Heart right ventricle (tissue), 16 donors: ENCODE measurements at places on chromosomes 4 and X.
A peak's percentile ranks its signal among the peaks of the same experiment; 100 is the strongest.

DNA sequence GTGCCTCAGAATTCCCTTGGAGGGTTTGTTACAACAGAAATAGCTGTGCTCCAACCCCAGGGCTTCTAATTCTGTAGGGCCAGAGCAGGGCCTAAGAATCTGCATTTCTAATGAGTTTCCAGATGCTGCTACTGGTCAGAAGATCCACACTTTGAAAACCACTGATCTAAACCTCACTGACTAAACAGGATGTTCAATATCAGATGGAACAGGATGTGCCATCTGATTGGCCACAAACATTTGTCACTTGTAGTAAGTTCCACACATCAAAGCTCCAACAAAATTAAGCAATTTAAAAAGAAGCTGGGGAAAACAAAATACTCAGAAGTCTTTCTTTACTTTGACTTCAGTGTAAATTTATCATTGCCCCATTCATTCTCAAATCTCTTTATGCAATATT is 14.3 kb downstream of the CASK start:
- DNase-seq: no peak

DNA sequence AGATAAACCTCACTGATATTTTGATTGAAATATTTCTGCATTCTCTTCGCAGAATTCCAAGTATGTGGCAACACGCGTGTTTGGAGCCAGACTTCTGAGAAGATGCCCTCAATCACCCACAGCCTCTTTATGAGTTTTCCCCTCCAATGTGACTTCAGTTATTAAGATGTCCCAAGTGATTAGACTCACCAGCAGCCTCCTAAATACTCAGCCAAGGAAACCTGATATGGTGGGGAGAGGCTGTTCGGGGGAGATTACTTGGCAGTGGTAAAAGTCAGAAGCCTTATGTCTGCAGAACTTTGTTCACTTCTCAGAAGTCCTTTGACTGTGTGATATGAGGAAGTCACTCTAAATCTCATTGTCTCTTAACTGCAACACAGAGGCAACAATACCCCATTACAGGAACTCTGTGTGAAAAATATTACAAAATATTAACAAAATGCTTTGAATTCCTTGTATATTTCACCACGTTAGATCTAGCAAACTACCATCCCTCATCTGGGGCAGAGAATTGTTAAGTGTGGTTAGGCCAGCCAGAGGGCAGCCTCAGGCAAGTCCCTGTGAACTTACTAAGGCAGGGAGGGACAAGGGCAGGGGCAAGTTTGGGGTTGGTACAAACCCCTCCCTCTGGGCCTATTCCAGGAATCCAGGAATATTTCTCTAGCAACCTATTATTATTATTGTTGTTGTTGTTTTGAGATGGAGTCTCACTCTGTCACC is 151.4 kb upstream of the USP9X start:
- no peak for DNase-seq

GRCh38 chrX:107894038-107894437 is 68.4 kb downstream of the MID2 start:
- peak; percentile 5 for DNase-seq

- DNase-seq: no peak
Observed at GRCh38 chrX:54067766-54068165, 23.5 kb upstream of the PHF8 start.
